ENCODE measurements at places on chromosomes 13 and 19.

DNA sequence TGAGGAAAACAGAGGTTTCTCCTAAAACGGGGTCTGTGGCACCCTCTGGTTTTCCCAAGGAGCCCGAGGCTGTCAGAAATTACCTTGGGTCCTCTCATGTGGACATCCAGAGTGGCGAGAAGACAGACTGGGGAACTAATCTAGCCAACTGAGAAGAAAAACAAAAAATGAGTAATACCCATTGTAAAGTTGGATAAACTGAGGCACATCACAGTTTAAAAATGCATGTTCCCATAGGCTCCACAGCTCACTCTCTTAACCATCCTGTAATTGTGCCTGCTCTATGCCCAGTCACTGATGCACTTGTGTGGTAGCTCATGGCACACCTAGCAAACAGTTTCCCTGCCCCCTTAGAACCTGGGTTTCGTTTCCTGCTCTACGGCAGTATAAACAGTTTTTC is 15.2 kb upstream of the UPF3A start:
- no peak for DNase-seq

GRCh38 chr13:35984776-35985453 is 146.3 kb downstream of the DCLK1 start:
- DNase-seq = no peak

GRCh38 chr13:79796136-79796535 is 315.2 kb downstream of the NDFIP2 start:
- no peak for DNase-seq

DNA sequence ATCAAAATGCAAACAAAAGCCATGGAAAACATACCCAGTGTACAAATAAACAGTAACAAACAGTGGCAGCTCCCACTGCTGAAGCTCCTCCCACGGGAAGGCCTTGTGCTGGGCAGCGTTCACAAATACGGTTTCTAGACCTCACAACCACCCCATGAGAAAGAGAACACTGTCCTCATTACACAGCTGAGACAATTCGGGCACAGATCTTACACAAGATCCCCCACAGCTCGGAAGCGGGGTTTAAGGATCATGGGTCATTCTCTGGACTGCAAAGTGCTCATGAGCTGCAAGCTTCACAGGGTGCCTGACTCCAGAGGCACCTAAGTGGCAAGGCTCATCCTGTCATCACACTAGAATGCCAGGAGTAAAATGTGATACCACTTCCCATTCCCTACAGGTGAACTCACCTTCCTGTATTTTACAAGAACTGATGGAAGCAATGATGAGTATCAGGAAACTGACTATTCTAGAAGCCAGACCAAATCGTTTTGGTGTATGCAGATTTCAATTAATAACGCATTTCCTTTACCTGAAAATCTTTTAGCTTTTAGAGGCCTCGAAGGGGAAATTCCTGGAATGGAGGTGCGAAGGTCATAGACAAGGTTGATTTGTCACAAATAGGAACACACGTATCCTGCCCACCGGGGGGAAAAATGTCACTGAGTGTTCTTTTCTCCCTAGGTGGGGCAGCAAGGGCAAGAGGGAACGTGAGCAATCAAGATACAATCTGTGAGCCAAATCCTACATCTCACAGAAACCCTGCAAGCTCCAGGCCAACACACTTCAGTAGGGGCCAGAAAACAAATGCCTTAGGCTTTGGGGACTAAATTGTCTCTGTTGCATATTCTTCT is 41.2 kb downstream of the STK24 start:
- no peak for DNase-seq

DNA sequence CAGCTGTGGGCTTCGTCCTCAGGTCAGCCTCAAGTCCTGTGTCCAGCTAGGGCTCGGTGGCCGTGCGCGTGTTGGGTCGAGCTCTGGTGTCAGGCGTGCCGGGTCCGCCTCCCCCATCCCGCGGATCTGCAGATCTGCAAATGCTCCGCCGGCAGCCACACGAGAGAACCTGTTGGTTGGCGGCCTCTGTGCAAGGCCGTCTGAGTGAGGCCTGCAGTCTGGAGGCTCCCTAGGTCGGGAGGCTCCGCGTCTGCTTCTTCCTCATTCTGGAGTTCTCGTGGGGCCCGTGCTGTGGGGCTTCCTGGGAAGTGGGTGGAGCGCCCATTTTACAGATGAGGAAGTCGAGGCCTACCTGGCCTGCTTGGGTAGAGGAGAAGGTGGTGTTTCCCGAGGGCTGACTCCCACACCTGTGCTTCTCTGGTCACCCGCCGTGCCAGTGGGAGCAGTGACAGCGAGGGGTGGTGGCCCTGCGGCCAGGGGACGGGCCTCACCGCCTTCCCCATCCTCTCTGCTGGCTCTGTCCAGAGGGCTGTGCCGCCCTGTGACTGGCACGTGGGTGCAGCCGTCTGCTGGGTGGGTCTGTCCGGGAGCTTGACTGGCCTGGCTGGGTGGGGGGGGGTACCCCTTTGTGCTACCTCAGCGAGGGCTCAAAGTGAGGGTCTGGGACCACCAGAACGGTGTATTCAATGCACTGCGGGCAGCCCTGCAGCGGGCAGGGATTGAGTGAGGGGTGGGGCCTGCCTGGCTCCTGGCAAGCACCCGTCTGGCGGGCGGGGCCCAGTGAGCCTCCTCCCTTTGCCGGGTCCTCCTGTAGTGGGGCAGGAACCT is 3.3 kb downstream of the CSNK1G2 start:
- no peak for DNase-seq

- peak; percentile 82 for DNase-seq
Measured at GRCh38 chr19:41957838-41958366, 1.2 kb downstream of the RABAC1 start.

GRCh38 chr13:46667687-46668281 is 114.8 kb downstream of the LRCH1 start:
- DNase-seq = peak; percentile 35

DNA sequence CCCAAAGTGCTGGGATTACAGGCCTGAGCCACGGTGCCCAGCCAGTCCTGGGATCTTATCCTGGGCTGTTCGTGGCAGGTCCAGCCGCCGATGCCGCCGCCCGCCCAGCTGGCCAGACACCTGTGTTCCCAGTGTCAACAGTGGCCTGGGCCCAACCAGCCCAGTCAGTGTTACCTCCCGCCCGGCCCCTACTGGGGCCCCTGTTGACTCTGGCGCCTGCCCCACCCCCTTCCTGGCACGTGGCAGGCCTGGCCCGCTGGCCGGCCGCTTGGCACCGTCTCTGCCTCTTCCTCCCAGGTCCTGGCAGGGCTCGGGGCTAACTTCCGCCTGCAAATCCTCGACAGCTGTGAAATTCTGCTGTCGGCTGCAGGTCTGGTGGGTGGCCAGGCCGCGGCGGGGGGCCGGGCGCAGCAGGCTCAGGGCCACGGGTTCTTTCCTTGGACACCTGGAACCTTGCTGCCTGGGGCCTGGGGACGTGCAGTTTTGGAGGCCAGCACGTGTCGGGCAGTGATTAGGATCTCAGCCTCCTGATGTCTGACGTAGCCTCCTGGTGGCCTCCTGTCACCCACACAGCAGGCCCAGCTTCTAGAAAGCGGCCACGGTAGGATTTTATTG is 9.1 kb downstream of the ARID3A start:
- no peak for DNase-seq

- no peak for DNase-seq
Measured at GRCh38 chr13:85651440-85651839, 147.8 kb downstream of the SLITRK6 start.

GRCh38 chr19:34722353-34722752 is 11.7 kb upstream of the ZNF181 start:
- DNase-seq = no peak

- DNase-seq = peak; percentile 79
Measured at GRCh38 chr13:49023431-49023830, 47.7 kb downstream of the FNDC3A start.

- DNase-seq = no peak
Measured at GRCh38 chr13:95192998-95193397, 108.3 kb downstream of the ABCC4 start.

DNA sequence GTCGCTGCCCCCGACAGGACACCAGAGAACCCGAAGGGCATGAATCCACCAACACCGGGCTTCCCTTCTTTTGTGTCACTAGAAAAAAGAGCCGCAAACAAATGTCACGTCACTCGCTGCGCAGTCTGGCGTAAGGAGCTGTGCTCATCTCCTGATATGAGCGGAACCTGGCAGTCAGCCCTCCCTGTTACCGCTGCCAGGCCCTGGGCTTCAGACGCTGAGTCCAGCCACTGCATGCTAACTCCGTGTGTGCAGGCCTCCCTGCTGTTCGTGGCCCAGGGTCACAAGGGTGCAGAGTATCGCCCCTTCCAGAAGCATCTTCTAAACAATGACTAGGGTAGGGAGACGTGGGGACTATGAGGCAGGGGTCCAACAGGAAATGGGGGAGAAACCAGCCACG is 71.3 kb downstream of the SLC7A1 start:
- peak; percentile 31 for DNase-seq

DNA sequence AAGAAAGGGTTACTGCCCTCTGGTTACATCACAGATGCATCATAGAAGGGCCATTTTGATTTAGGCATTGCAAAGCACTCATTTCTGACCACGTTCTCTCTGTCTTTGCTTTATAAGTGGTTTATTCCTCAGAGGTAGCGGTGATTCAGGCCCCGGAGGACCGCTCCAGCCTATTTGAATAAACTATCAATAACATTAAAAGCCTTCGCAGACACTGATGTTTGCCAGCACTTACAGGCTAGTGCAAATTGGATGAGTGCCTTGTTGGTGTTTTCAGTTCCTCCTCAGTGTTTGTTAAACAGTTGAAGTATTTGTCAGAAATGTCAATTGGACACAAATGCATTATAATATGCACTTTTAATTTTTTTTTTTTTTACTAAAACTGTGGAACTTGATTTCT is 120.2 kb downstream of the RXFP2 start:
- DNase-seq = no peak

DNA sequence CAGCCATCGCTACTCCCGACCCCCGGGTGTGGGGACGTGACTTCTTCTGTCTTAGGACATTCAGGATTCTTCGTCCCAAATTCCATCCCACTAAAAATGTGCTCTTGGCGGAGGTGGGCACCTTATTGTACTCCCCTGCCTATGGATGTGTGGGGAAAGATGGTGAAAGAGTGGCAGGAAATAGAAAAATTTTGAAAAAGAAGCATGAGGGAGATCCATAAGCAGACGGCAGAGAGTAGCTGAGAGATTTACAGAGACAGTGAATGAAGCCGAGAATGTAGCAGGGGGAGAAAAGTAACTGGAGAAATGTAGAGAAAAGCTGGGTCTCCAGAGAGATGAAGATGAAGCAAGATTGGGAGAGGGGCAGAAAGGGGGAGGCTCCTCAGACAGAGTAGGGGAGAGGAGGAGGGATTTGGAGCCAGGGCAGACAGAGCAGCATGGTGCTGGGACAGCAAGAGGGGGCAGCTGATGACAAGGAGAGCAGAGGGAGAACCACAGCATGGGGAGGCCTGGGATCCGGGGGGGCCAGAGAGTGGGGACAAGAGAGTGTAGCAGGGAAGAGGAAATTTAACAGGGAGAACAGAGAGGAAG is 843 bp downstream of the ZNF610 start:
- DNase-seq = no peak

- DNase-seq = peak; percentile 59
Measured at GRCh38 chr19:3304871-3305423, 61.4 kb upstream of the NFIC start.

DNA sequence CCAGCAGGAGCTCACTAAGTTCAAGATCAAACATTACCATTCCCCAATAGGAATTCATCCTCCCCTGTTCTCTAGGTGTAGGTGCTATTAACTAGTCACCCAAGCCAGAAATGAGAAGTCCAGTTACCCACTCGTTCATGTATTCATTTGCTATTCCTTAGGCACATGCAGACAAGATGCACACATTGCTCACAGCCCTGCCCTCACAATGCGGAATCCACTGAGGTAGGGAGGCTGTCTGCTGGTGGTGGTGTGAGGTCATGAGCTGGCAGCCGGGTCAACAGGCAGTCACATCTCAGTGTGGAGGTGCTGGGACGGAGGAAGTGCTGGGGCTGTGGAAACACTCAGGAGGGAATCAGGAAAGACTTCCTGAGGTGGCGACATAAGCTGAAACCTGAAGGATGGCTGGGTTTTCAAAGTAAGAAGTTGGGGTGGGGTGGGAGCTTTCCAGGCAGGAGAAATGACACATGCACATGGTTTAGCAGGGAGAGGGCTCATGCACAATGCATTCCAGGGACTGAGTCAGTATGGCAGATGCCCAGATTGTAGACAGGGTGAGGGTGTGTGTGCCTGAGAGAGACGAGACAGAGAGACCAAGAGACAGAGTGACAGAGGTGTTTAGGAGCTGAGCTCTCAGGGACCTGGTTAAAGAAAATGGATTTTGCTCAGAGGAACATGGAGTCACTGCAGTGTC is 117.6 kb downstream of the USP12 start:
- peak; percentile 82 for DNase-seq

GRCh38 chr19:41530761-41531301 is 45.1 kb upstream of the CEACAM21 start:
- DNase-seq = no peak

DNA sequence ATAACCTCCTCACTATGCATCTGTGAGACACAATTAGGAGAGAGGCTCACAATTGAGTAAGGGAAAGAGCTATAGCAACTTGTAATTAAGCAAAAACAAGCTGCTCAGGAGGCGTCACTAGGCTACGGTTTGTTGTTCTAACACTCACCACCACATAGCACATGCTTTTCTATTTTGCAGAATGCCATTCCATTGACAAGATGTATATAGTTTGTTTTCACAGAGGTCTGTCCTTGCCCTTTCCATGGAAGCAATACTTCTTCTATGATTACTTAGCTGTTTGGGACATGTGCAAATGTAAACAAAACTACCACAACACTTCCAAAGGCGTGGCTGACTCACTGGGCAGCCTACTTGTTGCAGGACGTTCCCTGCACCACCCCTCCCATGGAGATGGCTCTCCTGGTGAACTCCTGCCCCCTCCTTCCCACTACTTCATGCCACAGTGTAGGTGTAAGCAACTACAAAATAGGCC is 33.9 kb upstream of the FAM216B start:
- DNase-seq = peak; percentile 64

- no peak for DNase-seq
Measured at GRCh38 chr19:48461982-48462655, 6.7 kb downstream of the KCNJ14 start.

DNA sequence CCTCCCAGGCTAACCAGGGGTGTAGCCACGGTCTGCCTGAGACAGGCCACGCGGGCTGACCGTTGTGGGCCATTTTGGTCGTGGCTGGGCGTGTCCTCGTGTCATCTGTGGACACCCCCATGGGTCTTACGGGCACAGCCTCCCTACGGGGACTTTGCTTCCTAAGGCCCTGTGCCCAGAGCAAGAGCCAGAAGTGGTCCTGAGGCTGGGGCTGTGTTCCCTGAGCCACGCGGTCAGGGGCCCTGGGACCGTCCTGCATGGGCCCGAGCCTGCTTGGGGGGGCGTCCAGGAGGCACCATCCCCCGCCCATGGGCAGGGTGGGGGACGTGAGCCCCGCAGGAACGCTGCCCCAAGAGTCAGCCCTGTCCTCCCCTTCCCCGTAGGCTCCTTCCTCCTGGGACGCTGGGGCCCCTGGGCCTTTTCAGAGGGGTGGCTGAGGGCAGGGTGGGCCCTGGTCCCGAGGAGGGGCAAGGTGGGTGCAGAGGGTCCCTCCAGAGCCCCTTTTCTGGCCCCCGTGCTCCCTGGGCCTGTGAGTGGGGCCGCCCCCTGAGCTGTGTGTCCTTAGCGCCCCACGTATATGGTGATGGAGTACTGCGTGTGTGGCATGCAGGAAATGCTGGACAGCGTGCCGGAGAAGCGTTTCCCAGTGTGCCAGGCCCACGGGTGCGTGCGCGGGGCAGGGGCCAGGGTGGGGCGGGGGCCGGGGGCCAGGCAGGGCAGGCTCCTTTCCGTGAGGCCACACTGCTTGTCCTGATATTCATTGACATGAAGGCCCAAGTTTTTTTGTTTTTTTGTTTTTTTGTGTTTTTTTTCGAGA is 13.4 kb downstream of the STK11 start:
- DNase-seq = no peak
